Renal cortical epithelial cell (primary cell): ENCODE measurements at places on chromosomes 7 and 10. TPM values are rescaled to one million over a fixed set of nuclear protein-coding genes. Genes with fewer than 3 reads are reported as not detected.

BBS9 gene
- total RNA-seq: 12.0 and 23.7 TPM in 2 replicates

- DNase-seq: no peak
These were observed 181.2 kb upstream of the KCND2 start for GRCh38 chr7:120091807-120092206.

AUTS2 gene
- 0.52 and 3.2 TPM in 2 replicates for total RNA-seq

DNA sequence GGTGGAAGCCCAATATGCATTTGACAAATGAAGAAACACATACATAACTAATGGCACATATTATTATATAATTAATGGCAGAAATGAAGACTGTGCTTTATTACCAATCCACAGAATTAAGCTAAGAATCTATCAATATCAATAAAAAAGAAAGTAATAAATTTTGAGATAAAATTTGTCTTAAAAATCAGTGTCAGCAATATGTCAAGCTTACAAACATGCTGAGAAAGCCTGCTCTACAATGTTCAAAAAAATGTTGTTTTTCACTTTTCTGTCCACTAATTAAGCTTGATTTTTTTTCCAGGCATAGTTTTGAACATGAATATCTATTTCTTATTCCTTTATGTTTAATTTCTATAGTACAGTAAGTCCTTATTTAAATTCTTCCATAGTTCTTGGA, 721.0 kb upstream of the LRRTM3 start:
- no peak for DNase-seq

SLC26A3 gene
- not detected in 2 replicates for total RNA-seq

GSTO2 gene
- total RNA-seq: 8.5 and 8.9 TPM in 2 replicates

- DNase-seq: no peak
These were observed 54.3 kb upstream of the KCND2 start for GRCh38 chr7:120218712-120219111.
